ENCODE measurements at places on chromosomes 13 and 19.

- DNase-seq = no peak
Observed at GRCh38 chr19:32666084-32666483, 8.9 kb downstream of the ANKRD27 start.

GRCh38 chr13:29948244-29948643 is 97.8 kb upstream of the UBL3 start:
- no peak for DNase-seq

GRCh38 chr19:10643968-10644259 is 10.2 kb upstream of the ILF3 start:
- DNase-seq = no peak

- DNase-seq = no peak
Observed at GRCh38 chr13:72221276-72221962, 354.4 kb upstream of the DACH1 start.

DNA sequence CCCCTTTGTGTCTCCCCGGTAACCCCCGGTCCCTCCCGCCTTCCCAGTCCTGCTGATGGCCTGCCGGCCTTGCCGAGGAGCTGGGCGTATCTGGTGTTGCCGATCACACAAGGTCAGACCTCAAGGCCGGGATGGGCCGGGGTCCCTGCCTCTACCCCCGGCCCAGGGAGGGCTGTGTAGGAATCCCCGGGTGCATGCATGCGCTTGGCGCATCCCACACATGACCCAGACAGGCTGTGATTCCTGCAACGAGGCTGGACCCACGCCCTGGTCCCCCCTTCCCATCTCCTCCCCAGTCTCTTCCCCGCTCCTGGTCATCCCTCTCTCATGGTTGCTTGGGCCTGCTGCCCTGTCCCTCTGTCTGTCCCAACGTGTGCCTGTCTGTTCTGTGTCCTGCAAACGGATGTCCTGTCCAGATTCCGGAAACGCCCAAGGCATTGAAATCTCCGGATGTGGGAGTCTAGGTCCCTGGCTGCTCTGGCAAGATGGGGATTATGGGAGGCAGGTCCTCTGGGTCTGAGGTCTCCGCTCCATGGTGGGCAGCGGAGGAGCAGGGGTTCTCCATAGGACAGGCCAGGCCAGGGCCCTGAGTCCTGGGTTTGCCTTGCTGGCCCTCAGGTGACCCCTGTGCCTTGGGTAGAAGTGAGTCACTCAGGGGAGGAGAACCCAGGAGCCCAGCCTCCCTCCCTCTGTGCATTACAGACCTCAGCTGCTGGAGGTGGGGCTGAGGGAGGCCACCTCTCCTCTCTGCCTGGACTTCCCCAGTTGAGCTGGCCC is 1.6 kb downstream of the PKN1 start:
- DNase-seq = peak; percentile 68

GRCh38 chr13:111629457-111629856 is 309.0 kb downstream of the TEX29 start:
- DNase-seq = no peak

GRCh38 chr19:53357821-53358581 is 7.5 kb upstream of the ZNF525 start:
- no peak for DNase-seq

GRCh38 chr13:109665781-109666249 is 120.6 kb downstream of the IRS2 start:
- no peak for DNase-seq

DNA sequence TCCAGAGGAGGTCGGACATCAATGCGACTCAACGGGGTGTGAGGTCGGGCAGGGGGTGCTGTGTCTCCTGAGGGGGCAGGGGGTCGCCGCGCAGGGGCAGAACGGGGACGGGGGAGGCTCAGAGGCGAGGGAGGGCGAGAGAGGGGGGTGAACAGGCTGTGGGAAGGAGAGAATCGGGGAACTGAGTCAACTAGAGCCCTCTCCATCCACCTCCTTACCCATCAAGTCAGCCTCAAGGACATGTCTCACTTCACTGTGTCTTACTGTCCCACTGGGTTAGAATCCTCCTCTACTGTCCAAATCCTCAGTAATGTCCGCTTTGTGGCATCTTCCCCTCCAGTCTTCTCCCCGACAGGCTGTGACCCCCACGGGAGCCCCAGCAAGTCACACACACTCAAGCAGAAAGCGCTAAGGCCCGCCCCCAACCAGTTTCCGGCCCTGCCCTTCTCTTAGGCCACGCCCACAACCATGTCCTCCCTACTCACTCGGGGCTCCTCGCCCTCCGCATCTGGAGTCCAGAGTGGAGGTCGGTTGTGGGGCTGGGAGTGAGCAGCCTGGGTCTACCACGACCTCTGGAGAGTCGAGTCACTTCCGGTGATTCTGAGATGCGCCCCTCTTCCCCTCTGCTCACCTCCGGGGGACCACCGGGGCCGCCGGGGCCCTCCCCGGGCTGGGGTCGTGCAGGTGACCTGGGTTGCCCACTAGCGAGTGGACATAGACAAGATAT is 9.3 kb downstream of the PLEKHA4 start:
- DNase-seq = peak; percentile 67

- DNase-seq = peak; percentile 56
Observed at GRCh38 chr13:109784590-109785140, 1.7 kb downstream of the IRS2 start.

DNA sequence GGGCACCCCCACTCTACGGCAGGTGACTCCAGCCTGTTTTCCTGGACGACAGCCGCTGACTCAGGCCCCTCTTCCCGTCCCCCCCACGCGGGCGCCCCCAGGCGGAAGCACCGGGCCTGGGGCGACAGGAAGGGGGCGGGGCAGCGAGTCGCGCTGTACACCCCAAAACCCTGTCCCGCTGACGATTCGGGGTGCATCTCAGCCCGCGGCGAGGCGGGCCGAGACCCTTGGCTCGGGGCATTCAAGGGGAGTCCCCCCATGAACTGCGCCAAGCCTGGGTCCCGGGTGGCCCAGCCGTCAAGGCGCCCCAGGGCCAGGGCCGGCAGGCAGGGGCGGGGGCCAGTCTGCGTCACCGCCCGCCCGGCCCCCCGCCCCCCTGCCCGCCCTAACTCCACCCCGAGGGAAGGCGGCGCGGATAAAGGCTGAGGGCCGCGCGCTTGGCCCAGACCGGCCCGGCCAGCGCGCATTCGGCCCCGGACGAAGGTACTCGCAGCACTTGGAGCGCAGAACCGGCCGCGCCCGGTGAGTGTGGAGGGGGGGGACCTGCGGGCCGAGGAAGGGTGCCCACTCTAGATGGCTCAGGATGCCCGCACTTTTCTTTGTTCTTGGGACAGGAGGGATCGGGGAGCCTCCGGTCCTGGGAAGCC is at the start of gene MIDN:
Gene MIDN, plus strand, starts transcription at position 445 of the 647 bp plus-strand sequence. CDS start 1,714 bp downstream, outside the sequence.
- peak; percentile 67 for DNase-seq

DNA sequence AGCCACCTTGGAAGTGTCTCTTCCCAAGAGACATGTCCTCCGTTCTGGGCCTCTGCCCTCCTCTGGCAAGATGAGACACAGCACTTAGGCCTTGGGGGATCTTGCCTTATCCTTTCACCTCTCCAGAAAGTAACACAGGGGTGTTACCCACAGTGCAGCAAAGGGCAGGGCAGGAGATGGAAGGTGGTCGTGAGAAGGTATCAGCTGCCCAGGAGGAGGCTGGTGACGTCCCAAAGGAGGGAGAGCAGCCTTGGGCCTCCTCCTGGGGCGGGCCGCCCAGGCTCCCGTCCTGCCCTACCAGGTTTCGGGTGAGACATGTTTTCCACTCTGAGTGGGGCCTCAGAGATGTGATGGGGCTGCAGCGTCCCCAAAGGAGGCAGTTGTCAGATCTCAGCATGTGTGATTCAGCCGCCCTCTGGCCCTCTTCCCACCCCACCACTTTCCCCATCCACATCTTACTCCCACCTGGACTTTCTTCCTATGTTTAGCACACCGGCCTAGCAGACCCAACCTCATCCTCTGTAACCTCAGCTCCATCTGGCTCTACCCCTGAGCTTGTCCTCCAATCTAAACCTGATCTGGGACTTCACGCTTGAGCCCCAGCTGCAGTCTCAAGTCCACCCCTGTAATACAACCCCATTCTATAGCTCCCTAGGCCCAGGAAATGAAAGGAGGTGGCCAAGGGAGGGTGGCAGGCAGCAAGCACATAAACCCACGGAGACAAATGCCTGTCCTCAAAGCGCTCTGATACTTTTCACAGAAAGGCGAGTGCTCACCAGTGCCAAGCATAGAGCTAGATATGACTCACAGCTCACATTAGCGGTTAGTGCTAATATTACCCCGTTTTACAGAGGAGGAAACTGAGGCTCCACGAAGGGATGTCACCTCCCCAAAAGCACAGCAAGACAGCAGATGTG is 9.3 kb downstream of the POU2F2 start:
- DNase-seq = peak; percentile 23

DNA sequence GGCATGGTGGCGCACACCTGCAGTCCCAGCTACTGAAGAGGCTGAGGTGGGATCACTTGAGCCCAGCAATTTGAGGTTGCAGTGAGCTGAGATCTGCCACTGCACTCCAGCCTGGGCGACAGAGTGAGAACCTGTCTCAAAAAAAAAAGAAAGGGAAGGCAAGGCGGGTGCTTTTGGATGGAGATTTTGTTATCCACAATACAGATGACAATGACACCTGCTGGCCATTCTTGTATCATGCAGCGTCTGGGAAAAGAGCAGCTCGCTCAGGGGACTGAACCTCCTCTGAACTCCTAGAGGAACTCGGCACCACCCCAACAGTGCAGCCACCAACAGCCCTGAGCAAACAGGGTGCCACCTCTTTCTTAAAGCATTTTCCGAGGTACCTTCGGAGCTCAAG is 22.8 kb downstream of the HAUS8 start:
- DNase-seq = no peak

DNA sequence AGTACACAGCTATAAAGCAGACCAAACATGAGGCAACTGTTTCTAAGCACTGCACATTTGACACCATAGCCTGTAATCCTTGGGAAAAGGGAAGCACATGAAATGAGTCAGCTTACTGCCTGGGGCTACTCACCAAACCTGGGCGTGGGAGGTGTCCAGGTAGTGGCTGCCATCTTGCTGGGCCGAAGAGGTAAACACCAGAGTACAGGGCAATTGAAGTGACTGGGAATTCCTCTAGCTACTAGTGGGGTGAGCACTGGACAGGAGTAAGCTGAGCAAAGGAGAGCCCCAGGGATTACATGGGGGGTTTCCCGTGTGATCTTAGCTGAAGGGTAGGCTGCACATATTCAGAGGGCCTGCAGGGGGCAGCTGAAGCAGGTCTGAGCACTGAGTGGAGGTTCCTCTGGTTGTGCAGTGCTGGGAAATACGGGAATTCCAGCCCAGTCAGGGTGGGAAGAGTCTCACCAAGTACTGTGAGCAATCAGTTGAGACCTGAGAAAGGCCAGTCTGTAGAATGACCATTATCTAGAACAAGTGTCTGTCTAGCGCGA is 140.5 kb downstream of the SLC7A1 start:
- peak; percentile 23 for DNase-seq

GRCh38 chr13:46382224-46382623 is 4.8 kb downstream of the RUBCNL start:
- no peak for DNase-seq

GRCh38 chr13:39185326-39185725 is 147.1 kb downstream of the NHLRC3 start:
- DNase-seq = no peak

GRCh38 chr19:13623716-13624710 is 117.7 kb upstream of the CACNA1A start:
- no peak for DNase-seq

DNA sequence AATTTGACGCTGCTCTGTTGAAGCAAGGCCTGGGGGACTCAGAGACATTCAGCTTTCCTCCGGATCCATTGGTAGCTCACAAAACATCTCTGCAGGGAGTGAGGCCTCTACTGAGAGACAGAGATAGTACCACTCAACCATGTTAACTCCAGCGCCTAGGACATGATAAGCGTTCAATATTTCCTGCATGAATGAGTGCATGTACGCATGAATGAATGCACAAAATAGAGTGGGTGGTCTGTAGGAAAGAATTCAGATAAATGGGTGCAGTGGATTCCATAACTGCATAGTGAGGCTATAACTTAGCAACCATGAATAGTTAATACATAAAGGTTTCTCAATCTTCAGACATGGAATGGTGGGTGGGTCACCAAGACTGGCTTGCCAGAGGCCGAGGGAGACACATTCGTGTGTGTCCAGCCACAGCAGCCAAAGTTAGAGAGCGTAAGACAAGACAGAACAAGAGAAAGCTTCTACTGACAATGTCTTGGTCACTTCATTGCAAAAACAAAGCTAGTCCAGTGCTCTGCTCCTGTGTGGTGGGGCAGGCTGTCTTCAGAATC is 36.3 kb upstream of the RCBTB2 start:
- no peak for DNase-seq

DNA sequence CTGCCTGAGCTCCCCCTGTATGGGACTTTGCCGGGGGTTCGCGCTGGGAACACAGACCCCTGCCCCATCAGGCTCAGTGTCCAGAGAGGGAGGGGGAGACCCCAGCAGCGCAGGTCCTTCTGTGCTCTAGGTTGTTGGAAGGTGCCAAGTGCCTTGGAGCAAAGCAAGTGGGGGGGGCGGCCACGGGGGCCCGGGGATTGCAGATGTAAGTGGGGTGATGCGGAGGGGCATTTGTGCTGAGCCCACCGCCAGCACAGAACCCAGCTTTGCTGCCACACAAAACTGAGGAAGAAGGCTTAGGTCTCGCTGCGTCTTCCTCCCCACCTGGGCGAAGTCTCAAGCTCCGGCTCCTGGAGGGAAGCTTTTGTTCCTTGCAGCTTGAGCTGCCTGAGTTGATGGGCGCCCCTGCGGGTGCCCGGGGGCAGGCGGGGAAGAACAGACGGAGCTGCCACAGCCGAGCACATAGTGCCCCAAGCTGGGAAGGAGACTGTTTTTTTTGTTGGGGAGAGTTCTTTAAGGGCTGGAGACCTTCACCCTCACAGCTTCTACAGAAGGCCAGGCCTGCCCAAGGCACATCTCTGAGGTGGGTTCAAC is 1.5 kb upstream of the NTN5 start:
- DNase-seq = no peak

GRCh38 chr19:9406798-9407352 is 28.5 kb downstream of the ZNF266 start:
- DNase-seq = peak; percentile 71

- no peak for DNase-seq
Observed at GRCh38 chr19:50378169-50378862, 2.1 kb downstream of the NR1H2 start.

GRCh38 chr13:32790731-32791130 is 204.5 kb downstream of the PDS5B start:
- DNase-seq = no peak

DNA sequence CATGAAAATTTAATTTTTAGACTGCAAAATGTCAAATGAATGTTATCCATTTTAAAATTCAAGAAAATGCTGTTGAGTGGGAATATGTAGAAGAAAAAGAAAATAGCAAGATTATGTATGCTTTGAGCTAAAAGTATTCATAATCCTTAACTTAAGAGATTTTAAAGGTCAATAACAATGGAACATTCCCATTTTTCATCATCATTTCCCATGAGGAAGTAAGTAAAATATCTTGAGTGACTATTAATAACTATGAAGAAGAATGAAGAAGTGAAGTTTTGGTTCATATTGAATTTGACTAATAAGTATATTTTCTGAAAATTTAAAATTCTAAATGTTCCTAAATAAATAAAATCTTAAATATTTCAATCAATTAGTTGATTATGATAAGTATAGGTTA is 273.4 kb downstream of the DACH1 start:
- DNase-seq = no peak

DNA sequence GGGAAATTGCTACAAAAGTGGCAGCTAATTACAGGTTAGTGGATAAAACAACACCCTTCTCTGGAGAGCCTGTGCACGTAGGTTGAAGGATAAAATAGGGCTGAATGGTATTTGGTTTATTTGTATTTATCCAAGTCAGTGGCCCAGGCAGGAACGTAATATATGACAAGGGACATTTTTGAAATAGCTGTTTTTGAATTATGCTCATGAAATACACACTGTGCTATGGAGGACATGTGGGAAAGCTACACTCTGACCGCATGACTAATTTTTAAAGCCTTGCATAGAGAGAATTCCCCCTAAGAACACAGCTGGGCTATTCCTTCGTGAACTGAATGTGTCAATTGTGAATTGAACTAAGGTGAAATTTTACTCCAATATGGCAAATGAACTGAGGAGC is 292.1 kb upstream of the MAB21L1 start:
- DNase-seq = no peak

All from CD4-positive, alpha-beta T cell (primary cell).